ENCODE measurements at places on chromosomes 6 and 20.

DNA sequence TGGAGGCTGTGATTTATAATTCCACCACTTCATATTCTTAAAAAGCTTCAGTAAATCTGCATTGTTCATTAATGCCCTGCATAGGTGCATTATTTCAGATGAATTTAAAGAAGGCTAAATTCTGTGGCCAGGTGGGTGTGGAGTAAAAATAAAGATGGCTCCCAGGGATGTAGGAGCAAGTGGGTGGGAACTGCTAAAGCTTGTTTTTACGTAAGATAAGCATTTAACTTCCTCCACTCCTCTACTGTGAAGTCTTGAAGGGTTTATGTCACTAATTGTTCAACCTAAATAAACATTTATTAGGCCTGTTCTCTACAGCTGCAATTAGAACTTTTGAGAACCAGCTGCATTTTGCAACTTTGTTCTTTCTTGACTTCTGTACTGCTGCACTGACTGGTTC is 6.8 kb upstream of the SLC35B3 start:
- no peak for DNase-seq

- DNase-seq: peak; percentile 15
Measured at GRCh38 chr6:36443471-36444428, 950 bp downstream of the KCTD20 start.

DNA sequence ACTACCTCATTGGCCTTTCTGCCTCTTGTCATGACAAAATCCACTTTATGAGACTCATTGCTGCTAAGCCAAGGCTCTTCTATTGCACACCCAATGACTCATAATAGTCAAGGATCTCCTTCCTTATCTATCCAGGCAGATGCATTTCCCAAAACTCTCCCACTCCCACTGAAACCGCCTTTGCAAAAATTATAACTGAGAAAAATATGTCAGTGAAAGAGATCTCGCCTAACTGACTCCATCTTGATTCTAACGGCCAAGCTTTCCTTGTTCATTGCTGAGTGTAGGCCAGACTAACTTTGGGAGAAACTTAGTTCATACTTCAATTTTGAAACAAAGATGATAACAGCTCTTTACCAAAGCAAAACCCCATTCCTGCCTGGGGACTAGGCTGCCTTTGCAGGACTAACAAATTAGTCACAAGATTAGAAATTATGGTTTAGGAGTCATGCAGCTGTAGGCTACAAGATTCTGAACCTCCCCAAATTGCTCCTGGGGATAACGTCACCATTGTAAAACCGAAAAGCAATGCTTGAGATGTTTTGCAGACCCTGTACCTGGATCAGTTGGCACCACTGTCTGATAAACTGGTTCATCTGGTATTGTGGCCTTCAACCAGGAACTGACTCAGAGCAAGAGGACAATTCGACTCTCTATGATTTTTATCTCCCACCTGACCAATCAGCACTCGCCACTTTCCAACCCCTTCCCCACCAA is 47.1 kb downstream of the HAO1 start:
- no peak for DNase-seq

- DNase-seq: no peak
Measured at GRCh38 chr6:110530671-110531070, 54.3 kb upstream of the SLC22A16 start.

- DNase-seq: no peak
Measured at GRCh38 chr20:20215976-20216727, 151.8 kb upstream of the INSM1 start.
